NCI-H1417 treated with DMSO at 0.1 percent for 48 hours (cell line): ENCODE measurements at places on chromosomes 5 and 9.
A peak's percentile ranks its signal among the peaks of the same experiment; 100 is the strongest.

GRCh38 chr5:115306011-115306536, 9.6 kb upstream of the CCDC112 start:
- no peak for DNase-seq

DNA sequence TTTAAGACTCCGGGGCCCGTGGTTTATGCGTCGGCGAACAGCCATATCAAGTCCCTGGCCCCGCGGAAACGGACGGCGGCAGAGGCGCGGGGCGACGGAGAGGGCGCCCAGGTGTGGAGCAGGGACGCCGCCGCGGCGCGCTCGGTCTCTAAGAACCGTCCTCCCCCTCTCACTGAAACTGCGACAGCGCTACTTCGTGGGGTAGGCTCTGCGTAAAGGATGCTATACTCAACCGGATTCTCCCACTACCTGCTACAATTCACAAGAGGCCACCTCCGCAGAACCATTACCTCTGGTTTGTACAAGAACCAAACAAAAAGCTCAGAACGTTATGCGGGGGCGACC, 404 bp downstream of the MRNIP start:
- DNase-seq = peak; percentile 6

DNA sequence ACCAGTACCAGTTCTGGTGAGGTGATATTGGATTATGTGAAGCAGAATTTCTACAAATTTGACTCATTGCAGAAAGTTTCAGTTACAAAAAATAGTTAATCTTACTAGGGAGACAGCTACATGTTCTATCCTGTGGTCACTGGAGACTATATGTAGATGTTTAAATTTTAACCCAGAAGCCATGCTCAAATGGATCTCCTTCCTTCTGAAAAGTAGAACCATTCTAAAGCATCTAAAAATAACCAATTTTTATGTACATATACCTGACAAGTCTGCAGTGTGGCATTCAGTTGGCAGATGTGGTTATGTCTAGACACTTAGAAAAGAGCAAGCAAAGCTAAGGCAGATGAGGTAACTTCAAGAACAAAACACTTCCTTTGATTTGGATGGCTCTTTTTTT, 65.5 kb upstream of the POU4F3 start:
- DNase-seq = no peak

DNA sequence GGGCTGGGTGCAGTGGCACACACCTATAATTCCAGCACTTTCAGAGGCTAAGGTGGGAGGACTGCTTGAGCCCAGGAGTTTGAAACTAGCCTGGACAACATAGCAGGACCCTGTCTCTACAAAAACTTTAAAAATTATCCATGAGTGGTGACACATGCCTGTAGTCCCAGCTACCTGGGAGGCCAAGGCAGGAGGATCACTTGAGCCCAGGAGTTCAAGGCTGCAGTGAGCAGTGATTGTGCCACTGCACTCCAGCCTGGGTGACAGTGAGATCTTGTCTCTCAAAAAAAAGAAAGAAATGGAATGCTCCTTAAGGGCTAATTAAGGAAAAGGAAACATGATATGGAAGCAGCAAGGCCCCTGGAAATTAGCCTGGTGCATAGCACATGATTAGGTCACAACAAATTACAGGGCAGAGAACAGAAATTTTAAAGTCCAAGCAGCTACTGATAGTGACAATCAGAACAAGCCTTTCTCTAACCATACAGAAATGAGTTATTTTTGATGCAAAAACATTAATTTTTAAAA, 19.5 kb downstream of the ANKH start:
- DNase-seq = no peak

DNA sequence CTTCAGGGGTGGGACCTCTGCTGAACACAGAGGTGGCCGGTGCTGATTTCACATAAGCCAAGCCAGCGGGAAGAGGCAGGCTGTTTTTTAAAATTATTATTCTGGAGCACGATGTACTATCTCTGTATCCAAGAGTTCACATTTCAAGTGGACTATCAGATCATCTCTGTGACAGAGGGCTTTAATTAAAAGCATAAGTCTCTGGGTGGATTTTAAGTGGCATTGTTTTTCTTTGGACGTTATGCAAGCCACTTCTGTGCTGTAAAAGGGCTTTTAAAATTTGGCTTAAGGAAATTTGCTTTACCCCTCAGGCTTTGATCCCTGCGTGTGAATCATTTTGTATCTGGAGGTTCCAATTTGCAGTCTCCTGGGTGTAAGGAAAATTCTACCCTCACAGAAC, 124.7 kb downstream of the PALM2AKAP2 start:
- no peak for DNase-seq

DNA sequence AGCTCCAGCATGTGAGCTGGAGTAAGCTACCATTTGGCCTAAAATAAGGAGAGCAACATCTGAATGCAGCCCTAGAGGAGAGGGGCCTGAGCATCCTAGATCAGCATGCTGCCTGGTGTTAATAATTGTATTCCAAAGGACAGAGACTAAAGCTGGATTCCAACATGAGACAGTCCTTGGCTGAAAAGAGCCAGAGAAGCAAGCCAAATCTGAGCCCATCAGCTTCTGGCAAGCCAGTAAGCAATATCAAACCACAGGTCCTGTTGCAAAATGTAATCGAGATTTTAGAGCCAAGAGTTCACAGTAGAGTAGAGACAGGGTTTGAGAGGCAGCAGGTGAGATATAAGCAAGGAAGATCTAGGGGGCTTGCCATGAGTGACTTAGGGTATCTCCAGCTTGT, 42.3 kb upstream of the DMAC1 start:
- DNase-seq = no peak

- no peak for DNase-seq
Measured at GRCh38 chr9:13502484-13502883, 223.0 kb upstream of the MPDZ start.

- no peak for DNase-seq
Measured at GRCh38 chr5:164002628-164003027, 497.2 kb downstream of the MAT2B start.

- no peak for DNase-seq
Measured at GRCh38 chr5:112440031-112440430, 21.0 kb upstream of the EPB41L4A start.
